Stimulated activated naive CD8-positive, alpha-beta T cell treated with anti-CD3 and anti-CD28 coated beads, Interleukin-15, Interleukin-2, amounts not matched to agents 100 U/mL and 50 U/mL, for 24 hours (primary cell): ENCODE measurements at places on chromosomes 11 and 22.

- no peak for DNase-seq
Measured at GRCh38 chr22:49662681-49663080, 165.0 kb downstream of the BRD1 start.

- DNase-seq: no peak
Measured at GRCh38 chr11:9672288-9672916, 8.5 kb downstream of the SWAP70 start.

DNA sequence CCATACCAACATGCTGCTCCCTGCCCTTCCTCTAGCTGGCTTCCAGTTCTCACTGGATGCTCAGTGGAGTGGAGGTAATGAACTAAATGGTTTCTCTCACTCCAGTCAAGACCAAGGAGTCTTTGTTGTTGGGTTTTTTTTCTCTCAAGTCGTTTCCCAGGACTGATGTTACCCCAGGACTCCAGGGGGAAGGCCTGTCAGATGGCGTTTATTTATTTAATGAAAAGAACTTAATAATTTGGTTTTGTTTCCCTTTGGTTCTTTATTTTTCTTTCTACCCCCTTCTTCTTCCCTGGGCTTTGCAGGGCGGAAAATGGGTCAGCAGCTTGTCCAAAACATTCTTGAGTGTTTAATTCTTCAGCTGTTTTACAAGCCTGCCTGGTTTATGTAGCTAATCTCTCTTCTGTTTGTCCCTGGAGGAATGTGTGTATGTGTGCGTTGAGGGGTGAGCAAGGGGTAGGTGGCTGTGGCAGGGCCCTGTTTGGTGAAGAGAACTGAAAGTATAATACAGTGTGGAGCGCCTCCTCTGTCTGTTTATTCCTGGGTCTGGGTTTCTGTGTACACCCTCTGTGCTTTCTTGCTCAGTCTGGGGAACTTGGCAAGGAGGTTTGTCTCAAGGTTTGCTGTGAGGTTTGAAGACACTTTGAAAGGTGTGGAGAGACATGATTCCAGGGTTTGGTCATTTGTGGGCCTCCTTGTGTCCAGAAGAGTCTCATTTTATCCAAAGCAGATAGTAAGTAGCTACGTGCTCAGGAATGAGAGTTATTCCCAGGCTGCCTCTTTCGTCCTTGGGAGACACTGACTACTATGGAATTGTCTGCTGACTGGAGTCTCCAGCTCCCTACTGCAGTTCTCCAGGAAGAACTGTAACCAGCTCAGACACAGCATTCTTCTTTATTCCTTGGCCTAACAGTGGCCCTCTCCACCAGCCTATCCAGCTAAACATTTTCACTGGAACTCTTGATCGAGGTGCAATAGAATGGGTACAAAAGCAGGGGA is 175.5 kb downstream of the ADAMTS15 start:
- DNase-seq: no peak

DNA sequence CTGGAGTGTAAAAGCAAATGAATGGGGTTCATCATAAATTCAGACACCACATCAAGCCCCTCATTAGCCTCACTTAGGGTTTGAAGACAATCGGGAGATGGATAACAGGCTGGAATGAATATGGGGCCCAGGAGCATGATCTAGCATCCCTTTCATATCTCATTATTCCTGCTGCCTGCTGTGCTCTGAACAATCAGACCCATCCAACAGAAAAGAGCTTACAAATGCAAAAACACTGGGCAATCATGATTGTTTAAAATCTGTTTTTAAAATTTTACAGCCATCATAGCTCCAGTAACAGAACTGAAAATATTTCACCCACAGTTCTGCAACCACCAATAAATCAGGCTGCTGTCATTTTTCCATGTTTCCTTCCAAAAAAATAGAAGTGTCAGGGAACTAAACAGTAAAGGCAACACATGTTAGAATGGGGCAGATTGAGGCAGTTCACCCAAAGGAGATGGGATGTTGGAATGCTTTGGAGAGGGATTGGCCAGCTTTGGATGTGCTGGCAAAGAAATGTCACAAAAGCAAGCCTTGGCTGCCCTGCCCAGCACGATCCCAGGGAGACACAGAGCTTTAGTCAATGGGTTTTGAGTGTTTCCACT is 47.8 kb upstream of the BMAL1 start:
- DNase-seq: no peak

DNA sequence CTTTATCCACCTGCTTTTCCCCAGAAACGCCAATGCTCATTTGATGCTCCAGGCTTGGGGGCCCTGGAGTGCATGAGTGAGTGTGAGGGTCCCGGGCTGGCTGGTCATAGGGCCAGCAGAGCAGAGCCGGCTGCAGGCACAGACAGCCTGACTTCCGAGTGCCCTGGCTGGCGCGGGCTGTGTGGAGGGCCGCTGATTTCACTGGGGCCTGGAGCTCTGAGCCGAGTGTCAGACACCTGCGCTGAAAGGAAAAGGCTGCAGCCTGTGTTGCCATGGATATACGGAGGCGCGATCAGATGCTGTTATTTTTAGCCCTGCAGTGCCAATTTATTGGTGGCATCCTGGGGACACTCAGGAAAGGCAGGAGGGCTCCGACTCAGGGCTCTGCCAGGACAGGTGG is 87.6 kb downstream of the ST3GAL4 start:
- no peak for DNase-seq

DNA sequence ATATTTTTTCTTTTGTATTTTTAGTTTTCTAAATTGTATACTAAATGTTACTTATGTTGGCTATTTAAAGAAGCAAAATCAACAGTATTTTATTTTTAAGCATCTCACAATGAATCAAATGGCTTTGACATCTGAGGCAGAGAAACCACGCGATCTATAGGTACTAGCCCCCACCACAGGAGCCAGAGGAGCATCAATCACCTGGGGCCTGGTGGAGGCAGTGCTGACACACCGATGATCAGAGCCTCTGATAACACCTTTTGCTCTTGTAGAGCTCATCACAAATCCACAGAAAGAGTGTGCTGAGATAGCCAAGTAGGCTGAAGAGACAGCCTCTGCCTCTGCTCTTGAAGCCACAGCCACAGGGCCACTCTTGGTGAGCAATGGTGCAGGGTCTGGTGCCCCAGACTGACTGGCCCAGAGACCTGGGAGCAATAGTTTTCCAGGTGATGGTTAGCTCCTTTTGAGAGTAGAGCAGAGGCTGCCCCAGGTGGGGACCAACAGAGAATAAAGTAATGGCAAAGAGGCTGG is 25.2 kb downstream of the HIRA start:
- DNase-seq: no peak

DNA sequence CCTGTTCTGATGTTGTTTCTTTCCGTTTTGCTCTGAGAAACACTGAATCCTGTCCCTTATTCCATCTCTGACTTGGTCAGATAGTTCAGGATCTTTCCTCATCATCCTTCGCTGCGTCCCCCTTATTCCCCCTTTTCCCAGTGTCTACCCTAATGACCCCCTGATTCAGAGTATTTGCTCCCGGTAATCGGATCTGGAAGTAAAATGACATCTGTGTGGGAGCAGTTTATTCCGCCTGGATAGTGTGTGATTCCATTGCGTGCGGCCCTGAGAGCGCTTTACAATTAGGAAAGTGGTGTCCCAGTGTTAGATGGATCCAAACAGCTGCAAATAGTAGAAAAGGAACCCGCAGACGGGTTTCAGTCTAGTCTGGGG is 606 bp downstream of the DRG1 start:
- no peak for DNase-seq

DNA sequence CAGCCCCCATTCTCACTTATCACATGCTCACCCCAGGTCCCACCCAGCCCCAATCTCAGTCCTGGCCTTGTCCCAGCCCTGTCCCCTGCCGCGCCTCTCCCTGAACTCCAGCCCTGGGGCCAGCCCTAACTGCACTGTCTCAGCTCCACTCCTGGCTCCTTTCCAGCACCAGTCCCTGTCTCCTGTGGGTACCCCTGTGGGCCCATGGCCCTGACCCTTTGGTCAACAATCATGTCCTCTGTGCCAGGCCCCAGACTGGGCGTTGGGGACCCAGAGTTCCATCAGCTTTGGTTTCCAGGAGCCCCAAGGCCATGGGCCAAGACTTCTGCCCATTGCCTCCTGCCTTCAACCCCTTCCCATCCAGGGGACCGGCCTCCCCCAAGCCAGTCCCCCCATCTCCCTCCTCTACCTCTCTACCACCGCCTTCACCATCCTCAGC is 757 bp downstream of the SPI1 start:
- DNase-seq: no peak

- DNase-seq: no peak
Measured at GRCh38 chr11:44537679-44538078, 27.8 kb upstream of the CD82 start.

DNA sequence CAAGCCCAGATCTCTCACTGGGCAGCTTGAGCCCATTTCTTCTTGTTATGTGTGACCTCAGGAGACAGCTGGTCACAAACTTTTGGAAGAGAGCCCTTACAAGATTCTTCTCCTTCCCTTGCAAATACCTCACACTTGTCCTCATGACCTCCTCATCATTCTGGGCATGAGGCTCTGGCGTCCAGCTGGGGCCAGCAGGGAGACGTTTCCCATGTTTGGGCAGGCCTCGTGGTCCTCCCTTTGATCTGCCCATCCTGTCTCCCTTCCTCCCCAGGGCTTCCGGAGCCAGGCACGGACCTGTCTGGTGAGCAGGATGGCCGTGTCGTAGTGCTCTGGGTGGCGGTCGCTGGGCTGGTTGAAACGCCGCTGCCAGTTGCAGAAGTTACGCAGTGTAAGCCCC is 9.7 kb downstream of the ADAMTS8 start:
- DNase-seq: no peak

DNA sequence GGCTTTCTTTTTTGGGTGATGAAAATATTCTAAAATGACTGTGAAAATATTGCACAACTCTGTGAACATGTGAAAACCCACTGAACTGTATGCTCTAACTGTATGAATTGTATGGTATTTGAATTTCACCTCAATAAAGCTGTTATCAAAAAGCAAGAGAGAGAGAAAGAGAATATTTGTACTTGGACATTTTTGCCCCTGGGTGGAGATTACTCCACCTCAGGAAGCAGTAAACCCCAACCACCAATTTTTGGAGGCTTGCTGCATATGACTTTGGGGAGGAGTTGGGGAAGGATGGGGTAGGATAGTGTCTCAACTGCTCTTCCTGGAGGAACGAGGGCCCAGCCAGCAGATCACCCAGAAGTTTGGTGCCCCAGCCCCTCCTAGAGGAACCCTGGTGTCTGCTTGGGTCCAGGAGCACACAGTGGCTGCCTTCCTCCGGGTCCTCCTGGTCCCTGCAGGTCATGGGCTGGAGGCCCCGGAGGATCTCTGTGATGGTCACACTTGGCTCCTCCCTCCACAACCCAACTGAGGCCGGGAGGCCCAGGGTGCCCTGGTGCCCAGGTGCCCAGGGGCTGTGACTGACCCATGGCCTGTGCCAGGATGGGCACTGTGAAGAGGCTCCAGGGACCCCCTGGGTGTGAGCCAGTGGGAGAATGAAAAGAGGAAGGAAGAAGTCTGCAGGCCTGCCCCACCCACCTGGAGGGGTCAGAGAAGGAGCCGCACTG is 15.3 kb upstream of the PICK1 start:
- DNase-seq: no peak

DNA sequence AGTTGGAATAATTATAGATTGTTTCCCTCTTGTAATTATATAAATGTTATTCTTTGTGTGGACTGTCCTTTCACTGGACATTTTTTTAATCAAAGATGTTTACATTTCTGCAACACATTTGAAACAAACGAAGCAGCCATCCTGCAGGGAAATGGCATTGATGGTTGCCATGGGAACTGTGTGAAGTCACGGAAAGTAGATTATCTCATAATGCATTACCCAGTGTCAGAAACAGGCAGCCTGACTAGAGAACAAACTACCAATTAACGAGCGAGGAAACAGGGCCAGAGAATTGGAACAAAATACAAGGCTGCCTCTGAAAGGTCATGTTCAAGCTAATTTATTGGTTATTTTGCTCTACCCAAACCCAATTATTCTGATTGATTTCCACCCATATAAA is 96.9 kb upstream of the LARGE1 start:
- no peak for DNase-seq

DNA sequence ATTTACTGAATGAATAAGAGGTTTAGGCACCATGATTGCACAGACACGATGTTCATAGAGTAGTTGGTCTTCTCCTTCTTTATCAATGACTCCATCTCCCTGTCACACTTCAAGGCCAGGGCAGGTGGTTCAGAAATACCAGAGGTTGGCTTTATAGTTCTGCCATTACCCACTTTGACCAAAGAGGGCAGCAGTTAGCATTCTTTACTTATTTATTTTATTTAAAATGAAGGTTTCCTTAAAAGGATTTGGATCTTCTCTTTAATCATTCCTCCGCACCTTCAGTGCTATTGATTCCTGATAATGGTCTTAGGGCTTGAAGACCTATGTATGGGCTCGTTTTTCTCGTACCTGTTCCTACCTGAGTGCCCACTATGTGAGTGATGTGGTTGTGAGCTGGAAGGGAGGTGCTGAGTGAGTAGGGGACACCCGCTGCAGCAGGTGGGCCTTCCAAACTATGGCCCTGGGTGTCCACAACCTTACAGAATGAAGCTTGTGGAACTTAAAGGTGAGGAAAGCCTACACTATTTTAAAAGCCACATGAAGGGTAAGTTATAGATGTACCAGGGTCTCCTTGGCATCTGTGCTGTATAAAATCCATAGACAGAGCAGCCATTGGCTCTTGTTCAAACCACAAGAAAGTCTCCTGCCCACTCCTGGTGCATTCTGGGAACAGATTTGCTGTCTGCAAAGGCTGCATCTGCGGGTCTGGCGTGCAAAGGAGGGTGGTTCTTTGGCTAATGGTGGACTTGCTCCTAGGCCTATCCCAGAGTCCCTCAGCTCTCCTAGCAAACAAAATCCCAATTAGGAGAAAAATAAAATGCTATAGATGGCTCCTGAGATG is 35.0 kb downstream of the TIMP3 start:
- DNase-seq: no peak

DNA sequence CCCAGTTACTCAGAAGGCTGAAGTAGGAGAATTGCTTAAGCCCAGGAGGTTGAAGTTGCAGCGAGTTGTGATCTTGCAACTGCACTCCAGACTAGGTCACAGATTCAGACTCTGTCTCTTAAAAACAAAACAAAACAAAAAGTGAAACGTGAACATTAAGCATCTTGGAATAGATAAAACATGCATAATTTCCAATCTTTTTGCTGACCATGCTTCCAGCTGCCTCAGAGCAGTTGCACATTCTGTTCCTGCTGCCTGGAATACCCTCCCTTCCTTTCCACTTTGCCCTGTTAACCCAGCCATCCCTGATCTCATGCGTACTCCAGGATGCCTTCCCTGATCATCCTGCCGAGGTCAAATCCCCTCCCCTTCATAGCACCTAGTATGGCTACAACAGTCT is 718 bp upstream of the CCDC88B start:
- DNase-seq: no peak

DNA sequence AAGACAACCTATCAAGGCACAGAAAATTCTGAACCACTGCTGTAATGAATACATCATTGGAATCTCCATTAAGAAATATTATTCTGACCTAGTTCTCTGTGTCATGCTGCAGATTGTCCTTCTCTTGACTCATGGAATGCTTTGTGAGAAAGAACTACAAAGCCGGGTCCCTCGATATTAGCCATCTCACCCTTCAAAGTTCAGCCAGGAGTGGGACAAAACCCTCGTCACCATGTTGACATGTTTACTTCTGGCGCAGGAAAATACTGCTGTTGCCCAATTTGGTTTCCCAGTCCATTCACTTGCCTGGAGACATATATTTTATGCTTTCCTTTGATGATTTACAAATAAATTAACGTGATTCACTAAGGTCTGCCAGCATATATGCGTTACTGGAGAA is 10.9 kb upstream of the WT1 start:
- DNase-seq: no peak

- DNase-seq: no peak
Measured at GRCh38 chr11:111148121-111148520, 97.4 kb upstream of the POU2AF2 start.
